T-helper 1 cell (primary cell): ENCODE measurements at places on chromosomes 7 and 10.

DNA sequence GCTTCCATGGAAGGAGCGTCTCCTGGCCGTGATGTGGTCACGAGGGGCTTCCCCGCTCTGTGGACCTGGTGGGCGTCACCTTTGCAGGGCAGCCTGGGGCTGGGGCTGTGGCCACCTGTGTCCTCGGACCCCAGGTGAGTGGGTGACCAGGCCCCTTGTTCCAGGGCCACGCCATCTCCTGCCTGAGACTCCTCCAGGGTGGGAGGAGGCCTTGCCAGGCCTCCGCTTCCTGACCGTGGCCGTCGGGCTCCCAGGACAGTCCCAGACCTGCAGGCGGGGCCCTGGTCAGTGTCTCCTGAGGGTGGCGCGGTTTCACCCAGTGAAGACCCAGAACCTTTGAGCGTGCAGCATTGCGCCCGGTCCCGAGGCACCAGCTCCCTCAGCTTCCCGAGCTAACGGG, 20.4 kb upstream of the UTF1 start:
- no peak for DNase-seq

DNA sequence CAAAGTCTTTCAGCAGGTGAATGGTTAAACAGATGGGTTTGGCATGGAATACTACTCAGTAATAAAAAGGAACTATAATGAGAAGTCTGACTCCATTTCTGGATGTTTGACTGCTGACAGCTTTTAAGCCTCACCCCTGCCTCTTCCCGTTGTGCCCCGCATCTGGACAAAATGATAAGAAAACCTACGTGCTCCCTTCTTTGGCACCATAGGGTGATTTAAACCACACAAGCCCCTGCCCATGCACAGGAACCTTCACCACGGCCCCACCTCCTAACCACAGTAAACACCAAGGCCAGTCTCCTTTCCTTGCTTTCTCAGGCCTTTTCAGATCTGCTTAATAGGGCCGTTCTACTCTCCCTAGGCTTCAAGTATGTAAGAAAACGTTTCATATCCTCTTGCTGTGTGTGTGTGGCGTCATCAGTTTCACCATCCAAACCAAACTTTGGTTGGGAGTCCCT, 47.1 kb upstream of the UBN2 start:
- DNase-seq, result no peak

- no peak for DNase-seq
These were observed 124.1 kb upstream of the EFCAB10 start for GRCh38 chr7:105705427-105705826.

DNA sequence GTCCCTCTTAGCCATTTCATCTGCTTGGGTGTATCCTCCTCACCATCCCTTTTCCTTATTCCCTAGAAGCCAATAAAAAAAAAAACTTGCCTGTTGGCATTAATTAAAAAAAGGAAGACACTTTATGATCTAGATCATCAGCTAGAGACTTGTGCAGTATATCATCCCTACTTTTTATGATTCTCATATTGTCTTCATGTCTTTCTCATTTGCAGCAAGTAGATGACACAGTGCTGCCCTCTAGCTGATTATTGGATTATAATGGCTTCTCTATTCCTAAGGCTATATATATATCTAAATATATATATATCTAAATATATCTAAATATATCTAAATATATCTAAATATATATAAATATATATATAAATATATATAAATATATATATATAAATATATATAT, 272.4 kb upstream of the LRGUK start:
- no peak for DNase-seq

DNA sequence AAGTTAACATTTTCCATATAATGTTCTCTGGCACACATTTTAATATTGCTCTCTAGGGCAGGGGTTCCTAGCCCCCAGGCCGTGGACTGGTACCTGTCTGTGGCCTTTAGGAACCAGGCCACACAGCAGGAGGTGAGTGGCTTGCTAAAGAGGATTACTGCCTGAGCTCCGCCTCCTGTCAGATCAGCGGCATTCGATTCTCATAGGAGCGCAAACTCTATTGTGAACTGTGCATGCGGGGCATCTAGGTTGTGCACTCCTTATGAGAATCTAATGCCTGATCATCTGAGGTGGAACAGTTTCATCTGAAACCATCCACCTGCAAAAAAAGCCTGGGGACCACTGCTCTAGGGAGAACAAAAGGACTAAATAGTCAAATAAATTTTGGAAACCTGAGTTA, 65.7 kb downstream of the EXOC6 start:
- no peak for DNase-seq

GRCh38 chr10:60441515-60441914, 51.8 kb upstream of the ANK3 start:
- DNase-seq, result no peak

DNA sequence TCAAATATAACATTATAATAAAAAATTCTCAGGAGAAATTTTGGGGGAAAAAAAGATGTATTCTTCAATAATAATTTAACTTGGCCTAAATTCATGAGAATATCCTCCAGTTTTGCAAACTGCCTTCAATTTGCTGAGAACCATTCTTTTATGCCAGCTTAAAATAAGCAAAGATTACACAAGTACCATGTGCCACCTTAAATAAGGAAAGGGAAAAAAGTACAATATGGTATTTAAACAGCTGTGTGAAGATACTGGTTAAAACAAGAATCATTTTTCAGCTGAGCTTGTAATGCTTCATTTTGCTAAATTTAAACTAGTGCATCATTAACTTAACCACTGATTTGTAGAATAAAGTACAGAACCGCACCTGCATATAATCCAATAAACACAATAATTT, 217.8 kb downstream of the LRRN3 start:
- no peak for DNase-seq

DNA sequence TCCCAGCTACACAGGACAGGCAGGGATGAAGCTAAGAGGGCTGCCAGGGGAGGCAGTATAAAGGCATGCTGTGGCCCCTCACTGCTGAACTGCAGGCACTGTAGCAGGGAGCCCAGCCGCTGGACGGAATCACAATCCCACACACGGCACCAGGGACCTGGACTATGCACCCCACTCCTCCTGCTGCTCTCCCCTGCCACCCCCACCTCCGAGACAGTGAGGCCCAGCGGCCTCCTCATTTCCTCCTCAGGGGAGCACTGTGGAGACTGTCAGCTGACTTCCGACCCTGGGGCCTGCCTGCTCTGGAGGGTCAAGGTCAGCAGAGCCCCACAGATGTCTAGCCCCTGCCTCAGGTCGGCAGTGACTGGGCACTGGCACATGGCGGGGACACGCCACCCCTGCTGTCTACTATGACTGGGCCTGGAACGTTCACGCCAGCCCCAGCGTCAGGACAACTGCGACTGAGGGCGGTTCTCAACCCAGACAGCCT, 92.7 kb downstream of the FAM53B start:
- DNase-seq, result no peak

- DNase-seq, result no peak
These were observed 35.6 kb downstream of the PLAC9 start for GRCh38 chr10:80168162-80168511.

GRCh38 chr7:103962070-103962469, 27.4 kb downstream of the RELN start:
- DNase-seq, result no peak

- no peak for DNase-seq
These were observed 12.8 kb downstream of the PRXL2A start for GRCh38 chr10:80421050-80421706.

DNA sequence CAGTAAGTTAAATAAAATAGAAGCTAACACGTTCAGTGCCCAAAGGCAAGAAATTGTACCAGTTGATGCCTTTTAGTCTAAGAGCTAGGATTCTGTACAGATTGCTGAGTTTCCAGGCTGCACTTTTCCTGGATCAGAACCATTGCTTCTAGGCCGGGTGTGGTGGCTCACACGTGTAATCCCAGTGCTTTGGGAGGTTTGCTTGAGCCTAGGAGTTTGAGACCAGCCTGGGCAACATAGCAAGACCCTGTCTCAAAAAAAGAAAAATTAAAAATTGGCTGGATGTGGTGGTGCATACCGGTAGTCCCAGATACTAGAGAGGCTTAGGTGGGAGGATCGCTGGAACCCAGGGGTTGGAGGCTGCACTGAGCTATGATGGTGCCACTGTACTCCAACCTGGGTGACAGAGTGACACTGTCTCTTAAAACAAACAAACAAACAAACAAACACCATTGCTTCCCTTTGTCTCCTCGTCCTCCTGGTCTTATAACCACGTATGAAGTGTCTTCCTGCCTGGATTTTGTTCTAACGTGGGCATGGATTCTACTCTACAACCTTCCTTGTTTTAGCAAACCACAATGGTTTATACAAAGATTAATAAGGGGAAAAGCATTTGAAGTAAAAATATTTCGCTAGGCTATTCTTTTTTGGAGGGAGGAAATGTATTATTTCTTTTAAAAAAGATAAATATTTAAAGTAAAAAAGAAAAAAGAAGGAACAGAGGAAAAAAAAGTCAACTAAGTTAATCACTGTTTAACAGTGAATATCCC, 9.7 kb upstream of the CCNY start:
- no peak for DNase-seq

DNA sequence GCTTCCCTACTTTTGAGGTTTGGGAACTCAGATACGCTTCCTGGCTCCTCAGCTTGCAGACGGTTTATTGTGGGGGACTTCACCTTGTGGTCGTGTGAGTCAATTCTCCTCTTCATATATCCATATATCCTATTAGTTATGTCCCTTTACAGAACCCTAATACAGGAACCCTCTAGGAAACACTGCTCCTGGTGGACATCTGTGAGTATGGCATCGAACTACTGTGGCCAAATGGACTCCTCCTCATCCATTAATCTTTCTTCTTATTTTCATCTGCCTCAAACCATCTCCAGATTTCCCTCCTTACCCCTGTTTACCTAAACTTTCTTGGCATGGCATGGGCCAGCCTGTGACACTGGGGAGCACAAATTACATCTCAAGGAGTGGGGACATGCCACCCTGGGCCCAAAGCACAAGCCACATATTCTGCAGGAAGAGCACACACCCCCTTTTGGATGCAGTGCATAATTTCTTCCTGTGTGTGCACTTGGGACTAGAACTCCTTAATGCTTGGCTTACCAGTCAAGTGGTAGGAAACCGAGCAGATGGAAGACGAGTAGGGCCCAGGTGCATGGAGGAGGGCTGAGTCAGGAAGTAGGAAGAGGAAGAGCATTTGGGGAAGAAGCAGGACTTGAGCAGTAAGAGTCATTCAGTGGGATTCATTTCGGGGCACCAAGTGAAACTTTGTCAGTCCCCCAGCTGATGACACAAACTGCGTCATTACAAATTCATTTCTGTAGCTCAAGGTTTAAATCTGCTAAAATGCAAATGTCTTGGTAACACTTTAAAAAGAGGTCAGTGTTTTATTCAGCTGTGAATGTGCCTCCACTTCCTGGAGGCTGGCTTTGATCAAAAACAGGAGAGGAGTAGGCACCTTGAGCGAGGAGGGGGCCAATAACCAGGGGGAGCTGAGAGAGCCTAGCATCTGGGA, 80.8 kb upstream of the PLXNA4 start:
- no peak for DNase-seq

DNA sequence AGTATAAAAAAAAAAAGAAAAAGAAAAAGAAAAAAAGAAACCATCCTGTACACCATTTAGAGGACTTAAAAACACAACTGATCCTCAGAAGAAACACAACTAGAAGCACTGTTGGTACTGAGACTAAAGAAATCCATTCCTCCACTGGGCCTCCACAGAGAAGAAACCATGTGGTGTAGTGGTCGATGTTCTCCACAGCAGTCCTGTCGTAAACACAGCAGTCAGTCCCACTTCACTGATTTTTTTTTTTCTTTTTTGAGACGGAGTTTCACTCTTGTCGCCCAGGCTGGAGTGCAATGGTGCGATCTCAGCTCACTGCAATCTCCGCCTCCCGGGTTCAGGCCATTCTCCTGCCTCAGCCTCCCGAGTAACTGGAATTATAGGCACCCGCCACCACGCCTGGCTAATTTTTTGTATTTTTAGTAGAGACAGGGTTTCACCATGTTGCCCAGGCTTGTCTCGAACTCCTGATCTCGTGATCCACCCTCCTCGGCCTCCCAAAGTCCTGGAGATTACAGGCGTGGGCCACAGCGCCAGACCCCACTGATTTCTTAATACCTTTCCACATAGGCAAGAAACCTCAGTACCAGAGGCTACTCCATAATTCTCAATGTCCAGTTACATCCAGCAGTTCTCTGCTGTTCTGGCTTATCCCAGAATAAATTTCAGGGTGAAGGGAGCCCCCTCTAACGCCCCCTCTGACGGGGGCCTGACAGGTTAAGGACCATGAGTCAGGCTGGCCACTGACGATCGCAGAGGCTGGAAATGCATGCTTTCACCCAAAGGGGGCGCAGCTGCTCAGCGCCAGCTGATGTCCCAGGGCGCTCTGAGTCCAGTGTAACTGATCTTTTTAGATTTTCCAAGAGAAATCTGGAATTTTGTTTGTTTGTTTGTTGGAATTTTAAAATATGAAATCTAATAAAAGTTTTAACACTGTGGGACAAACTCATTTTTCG, 24.8 kb upstream of the FFAR4 start:
- no peak for DNase-seq

- no peak for DNase-seq
These were observed 17.4 kb upstream of the PRKCQ start for GRCh38 chr10:6597478-6597877.

DNA sequence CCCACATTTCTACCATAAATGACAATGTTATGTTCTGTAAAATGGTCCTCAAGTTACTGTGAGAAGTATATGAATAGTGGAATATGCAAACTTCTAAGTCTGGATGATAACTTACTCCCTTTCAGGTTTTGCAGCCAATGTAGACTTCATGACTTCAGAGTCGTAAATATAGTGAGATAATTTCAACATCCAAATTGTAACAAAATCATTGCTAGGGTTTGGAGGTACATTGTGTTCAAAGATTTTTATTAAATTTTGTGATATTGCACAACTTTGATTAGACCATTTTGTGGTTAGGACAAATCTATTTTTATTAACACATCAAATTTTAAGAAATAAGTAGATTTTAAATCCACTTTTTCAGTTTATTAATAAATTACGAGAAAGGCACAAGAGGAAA, 270.3 kb downstream of the RNLS start:
- no peak for DNase-seq

GRCh38 chr10:52334595-52334994, 20.5 kb downstream of the DKK1 start:
- no peak for DNase-seq

- no peak for DNase-seq
These were observed 86.9 kb upstream of the ADAM12 start for GRCh38 chr10:126475074-126475691.

DNA sequence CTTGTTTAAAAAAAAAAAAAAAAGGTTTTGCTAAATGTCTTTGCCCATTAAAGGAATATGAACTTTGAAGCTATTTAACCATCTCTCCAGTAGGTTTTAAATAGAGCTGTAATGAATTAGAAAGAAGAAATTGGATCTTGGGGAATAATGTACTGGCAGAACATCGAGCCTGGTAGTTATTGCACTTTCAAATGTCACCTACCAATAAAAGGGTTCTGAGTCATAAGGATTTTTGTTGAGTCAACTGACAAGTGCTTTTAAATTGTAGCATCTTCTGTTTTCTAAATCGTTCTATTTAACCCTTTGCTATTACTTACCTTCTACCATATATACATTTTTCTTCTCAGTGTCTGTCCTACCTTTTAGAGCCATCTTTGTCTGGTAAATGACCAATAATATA, 10.7 kb downstream of the CUTC start:
- DNase-seq, result no peak
